ENCODE measurements at places on chromosomes 13 and 19.
A peak's percentile ranks its signal among the peaks of the same experiment; 100 is the strongest.

GRCh38 chr19:46659151-46660007 is 1.6 kb downstream of the DACT3 start:
- no peak for DNase-seq

- peak; percentile 52 for DNase-seq
These were observed 65.6 kb downstream of the MCF2L start for GRCh38 chr13:113034451-113035212.

DNA sequence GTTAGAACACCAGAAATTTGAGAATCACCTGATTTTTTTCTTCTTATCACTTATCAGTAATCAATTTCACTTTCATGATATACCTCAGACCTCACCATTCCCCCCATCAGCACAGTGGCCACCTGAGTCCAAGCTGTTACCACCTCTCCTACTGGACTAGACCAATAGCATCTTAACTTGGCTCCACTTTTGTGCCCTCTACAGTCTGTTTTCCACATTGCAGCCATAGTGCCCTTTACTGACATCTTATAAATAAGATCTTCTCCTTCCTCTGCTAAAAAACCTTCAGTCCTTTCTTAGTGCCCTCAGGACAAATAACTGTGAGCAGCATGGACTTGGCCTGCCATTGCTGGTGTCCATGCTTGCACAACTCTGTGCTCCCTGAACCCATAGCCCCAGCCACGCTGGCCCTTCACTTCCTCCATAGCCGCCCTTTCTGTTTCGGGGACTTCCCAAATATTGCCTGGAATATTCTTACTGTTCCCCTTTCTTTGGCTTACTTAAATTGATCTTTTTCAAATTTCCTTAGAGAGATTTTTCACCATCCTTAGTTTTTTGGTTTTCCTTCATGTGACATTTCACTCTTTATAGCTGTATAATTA is 380.8 kb downstream of the LMO7 start:
- peak; percentile 44 for DNase-seq

- peak; percentile 39 for DNase-seq
These were observed 887 bp downstream of the NDUFS7 start for GRCh38 chr19:1384478-1385110.

DNA sequence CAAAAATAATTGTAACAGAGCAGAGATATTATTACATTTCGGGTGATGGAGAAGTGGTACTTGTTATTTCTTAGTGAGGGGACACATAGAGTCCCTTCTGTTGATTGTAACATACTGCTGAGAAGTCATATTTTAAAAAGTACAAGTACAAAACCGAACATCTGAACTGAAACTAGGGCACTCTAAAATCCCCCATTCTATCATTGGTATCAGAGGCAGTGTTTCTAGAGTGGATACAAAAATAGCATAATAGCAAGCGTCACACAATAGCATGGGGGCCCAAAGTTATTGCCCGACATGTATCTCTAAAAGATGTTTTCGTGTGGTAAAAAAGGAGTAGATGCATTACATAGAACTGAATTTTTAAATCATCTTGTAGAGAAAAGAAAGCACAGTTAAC is 502.1 kb upstream of the SLC10A2 start:
- no peak for DNase-seq

GRCh38 chr19:5333581-5334365 is 6.8 kb downstream of the PTPRS start:
- DNase-seq = no peak

DNA sequence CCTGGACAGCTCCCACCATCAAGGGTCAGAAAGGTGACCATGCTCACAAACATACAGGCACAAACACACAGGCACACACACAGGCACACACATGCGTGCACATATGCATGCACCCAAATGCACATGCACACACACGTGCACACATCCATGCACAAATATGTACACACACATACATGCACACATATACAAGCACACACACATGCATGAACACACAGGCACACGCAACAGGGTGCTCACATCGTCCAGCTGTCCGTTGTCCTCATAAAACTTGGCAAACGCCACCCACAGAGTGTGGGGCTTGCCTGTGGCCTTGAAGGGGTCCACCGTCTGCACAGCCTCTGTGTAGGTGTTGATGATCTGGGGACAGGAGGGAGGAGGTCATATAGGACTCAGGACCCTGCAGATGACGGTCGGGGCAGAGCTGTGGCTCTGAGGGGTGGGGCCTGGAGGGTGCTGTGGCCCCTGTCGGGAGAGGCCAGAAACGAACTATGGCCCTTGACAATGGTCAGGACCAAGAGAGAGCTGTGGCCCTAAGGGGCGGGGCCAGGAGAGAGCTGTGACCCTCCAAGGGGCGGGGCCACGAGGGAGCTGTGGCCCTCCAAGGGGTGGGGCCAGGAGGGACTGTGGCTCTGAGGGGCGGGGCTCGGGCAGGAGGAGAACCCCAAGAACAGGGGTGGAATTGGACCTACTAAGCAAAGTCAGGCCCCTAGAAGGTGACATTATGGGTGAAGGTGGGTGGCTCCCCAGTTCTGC is 6.2 kb downstream of the XAB2 start:
- no peak for DNase-seq

- no peak for DNase-seq
These were observed 15.9 kb upstream of the IGLON5 start for GRCh38 chr19:51295382-51296126.

DNA sequence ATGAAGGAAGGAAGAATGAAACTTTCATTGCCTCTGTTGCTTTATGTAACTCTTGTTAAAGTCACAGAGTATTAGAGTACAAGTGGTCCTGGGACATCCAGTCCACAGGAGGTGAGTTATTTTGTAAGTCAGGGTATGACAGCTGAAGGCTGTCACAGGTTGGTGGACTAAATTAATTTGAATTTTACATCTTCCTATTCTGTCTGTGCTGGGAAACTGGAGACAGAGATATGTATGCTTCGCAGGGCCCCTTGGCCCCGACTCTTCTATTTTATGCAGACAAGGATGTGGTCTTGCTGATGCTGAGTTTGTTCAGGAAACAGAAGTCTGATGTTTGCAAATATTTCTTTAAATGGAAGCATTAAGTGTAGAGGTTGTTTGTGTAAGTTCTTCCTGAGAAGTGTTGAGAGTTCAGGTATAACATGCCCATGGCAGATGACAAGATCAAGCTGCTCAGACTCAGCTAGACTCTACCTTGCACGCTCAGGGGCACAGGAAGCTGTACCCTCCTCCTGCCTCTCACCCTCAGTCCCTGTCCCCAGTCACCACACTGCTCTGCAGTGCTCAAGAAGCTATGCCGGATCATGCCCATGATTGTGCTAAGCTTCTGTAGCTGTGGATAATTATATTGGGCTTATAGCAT is 23.4 kb downstream of the RASL11A start:
- DNase-seq = no peak

- DNase-seq = peak; percentile 16
These were observed 800 bp downstream of the RPL28 start for GRCh38 chr19:55386493-55386971.

DNA sequence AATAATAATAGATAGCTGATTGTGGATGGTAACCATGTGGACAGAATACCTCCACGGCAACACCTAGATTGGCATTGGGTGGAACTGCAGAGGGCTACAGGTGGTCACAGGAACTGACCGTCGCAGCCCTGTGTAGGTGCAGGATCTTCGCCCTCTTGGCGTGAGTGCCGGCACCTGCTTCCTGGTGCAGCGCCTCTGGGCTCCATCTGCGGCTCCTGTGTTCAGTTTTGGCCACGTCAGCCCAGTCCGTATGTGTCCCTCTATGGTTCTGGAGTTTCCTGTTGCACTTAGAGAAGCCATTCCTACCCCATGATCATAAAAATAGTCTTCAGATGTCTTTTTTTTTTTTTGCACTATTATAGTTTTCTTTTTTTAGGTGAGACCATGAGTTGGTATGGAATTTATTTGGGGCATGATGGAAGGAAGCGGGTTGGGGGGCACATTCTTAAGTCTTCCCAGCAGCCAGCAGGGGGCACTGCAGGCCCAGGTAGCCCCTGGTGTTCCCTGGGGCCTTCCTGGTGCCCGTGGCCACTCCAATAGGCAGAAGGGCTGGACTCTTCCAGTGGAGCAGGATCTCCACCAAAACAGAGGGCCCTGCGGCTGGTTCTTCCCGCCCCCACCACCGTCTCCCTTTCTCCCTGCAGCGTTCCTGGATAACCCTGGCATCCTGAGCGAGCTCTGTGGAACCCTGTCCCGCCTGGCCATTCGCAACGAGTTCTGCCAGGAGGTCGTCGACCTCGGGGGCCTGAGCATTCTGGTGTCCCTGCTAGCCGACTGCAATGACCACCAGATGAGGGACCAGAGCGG is 10.1 kb upstream of the SLC25A42 start:
- peak; percentile 72 for DNase-seq

- no peak for DNase-seq
These were observed 14.4 kb upstream of the CYP2A7 start for GRCh38 chr19:40896418-40896796.

DNA sequence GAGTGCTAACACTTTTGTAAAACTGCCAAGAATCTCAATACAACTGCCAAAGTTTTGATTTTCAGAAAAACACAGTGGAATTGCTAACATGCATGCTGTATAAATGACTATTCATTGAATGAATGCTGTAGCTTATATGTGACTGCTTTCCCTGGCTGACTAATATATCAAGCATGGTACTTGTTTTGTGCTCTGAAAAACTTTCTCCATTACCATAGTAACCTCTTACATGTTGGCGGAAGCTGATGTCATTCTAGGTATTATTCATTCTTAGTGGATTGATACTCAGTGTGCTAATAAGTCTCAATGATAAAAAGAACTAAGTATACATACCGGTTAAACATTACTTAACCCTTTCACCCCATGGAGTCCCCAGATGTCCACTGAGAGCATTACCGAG is 166.1 kb upstream of the MYO16 start:
- peak; percentile 2 for DNase-seq

GRCh38 chr19:51203916-51204315 is 21.0 kb upstream of the CD33 start:
- DNase-seq = no peak

DNA sequence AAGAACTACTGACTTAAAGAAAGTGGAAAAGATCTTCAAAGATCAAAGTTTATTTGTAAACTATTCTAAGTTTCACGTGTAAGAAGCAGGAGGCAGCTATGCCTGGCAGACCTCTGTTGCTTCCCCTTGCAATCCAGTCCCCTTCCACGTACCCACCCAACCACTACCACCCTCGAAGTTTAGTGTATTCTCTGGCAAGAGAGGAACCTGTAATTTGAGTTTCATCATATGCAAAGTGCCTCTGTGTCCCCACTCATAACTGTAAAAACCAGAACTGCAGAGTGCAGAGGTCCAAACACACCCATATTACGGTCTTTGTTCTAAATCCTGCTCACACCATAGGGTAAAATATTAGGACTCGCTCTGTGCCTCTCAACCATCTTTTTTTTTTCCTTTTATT is 75.8 kb upstream of the FRY start:
- DNase-seq = no peak

GRCh38 chr19:31214997-31215396 is 134.2 kb downstream of the TSHZ3 start:
- DNase-seq = no peak

DNA sequence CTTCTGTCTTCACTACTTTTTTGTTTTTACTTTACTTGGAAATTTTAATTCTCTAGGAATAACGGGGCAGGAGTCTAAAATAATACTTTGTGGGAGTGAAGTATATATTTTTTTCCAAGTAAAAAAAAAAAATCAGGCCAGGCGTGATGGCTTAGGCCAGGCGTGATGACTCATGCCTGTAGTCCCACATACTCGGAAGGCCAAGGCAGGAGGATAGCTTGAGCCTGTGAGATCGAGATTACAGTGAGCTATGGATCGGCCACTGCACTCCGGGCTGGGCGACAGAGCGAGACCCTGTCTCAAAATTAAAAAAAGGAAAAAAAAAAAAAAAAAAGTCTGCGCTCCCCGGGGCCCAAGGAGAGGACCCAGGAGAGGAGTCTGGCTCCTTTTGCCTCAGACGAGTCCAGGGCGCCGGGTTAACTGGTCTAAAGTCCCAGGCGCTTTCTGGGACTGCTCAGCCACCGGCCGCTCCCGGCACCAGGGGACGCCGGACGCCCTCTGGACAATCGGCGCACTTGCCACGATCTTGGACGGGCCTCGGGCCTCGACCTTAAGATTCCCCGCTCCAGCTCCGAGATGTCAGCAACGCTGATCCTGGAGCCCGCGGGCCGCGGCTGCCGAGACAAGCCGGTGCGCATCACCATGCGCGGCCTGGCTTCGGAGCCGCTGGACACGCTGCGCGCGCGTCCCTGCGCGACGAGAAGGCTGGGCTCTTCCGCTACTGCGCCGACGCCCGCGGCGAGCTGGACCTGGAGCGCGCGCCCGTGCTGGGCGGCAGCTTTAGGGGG is 2.7 kb upstream of the ZFP82 start:
- no peak for DNase-seq

- peak; percentile 42 for DNase-seq
These were observed 200.5 kb downstream of the FGF9 start for GRCh38 chr13:21871382-21871781.

DNA sequence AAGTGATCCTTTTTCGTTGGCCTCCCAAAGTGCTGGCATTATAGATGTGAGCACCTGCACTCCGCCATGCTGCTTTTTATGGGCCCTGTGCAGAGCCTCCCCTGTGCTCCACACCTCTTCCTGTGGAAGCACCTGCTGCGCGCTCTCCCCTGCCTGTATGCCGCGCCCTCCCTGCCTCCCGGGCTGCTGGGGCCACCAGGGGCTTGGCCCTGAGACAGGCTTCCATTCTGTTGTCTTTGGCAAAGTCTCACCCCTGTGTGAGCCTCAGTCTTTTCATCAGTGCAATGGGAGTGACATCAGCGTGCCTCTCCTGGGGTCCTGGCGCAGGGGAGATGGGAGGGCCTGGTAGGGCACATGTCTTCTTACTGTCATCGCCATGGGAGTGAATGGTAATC is 1.3 kb downstream of the FAM174C start:
- peak; percentile 64 for DNase-seq

- no peak for DNase-seq
These were observed 5.1 kb upstream of the GPI start for GRCh38 chr19:34359954-34360315.

DNA sequence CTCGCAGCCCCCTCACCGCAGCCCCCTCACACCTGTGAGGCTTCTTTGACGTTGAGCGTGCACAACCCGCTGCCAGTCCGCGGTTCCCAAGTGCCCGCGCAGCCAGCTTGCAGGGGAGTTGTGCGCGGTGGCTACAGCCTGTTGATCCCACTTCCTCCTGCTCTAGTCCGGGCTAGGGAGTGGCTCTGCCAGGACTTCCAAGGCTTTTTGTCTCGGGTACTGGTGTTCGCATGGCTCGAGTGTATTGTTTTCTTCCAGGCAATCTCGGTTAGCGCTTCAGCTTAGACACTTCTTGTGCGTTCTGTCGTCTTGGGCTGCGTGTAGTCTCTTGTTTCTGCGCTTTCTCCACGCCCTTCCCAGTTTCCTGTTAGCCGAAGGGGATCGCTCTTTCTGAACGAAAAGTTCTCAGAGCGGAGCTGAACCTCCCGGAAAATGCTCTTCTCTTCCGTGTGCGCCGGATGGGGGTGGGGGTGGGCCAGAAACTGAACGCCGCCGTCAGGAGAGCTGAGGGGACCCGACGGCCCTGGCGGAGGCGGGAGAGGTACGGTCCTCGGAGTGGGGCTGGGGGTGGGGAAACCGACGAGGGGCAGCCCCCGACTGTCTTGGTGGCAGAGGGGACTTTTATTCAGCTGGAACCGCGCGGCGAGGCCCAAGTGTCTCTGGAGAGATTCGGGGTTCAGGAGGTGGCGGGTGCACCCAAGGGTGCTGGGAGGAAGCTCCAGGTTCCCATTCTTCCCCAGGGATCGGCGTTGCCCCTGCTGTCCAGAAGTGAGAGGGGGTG is 697 bp upstream of the DGKH start:
- DNase-seq = peak; percentile 83
